ENCODE measurements at places on chromosomes 4 and X.

- no peak overlapping the region for H3K27ac ChIP-seq
- no peaks in the 10 kb centered on the region for H3K36me3 ChIP-seq
- DNase-seq = no peak
- H3K27me3 ChIP-seq = no peaks in the 10 kb centered on the region
Observed at GRCh38 chr4:1369091-1369450, 22.1 kb downstream of the UVSSA start.

DNA sequence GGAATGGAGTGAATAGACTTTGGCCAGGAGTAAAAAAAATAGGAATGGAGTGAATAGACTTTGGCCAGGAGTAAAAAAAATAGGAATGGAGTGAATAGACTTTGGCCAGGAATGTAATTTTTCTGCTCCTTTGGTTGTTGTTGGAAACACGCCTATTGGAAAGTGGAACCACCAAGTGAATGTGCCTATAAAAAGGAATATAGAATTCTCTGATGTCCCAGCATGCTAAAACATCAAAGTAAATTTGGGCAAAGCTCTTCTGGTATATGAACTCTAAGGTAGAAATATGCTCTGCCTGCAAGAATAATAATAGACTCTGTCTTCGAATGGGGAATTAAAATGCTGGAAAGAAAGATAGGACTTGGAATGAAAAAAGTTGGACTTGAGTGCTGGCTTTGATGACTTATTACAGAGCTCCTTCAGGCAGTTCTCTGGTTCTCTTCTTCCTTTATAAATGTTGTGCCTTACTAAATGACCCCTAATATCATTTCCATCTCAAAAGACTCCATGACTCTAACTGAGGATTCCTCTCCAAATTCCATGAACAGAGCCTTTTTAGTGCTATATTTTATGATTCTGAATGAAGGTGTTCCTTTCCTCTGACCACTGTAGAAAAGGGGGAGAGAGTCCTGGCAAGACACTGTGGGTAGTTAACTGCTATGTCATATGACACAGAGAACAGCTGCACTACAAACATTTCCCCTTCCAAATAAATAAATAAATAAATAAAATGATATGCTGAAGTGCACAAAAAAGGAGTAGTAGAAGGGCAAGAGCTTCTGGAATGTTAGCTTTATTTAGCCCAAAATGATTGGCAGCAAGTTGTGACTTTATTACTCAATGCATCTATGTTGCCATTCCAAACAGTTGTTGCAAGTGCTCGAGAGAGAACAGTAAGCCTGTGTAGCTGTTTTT, 13.5 kb upstream of the GBA3 start:
- no peak for DNase-seq
- no peaks in the 10 kb centered on the region for H3K4me1 ChIP-seq
- H3K27ac ChIP-seq = no peak overlapping the region
- H3K4me3 ChIP-seq = no peak overlapping the region

DNA sequence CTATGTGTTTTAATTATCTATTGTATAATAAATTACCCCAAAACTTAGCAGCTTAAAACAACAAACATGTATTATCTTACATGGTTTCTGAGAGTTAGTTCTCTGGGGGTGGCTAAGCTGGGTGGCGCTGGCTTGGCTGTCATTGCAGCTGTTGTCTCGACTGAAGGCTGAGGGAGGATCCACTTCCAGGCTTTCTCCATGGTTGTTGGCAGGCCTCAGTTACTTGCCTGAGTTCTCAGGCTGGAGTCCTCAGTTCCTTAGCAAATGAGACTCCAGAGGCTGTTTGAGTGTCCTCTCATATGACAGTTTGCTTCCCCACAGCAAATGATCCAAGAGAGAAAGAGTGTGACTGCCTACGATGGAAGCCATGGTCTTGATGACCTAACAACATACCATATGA, 23.5 kb upstream of the GALNT7 start:
- no peak overlapping the region for H3K27ac ChIP-seq
- no peaks in the 10 kb centered on the region for H3K36me3 ChIP-seq
- H3K4me1 ChIP-seq = peaks cover 4% of the 10 kb centered on the region
- H3K4me3 ChIP-seq = no peak overlapping the region

- H3K27ac ChIP-seq = no peak overlapping the region
- H3K27me3 ChIP-seq = no peaks in the 10 kb centered on the region
- H3K36me3 ChIP-seq = no peaks in the 10 kb centered on the region
- H3K4me1 ChIP-seq = no peaks in the 10 kb centered on the region
Observed at GRCh38 chrX:154334496-154334895, 38.9 kb downstream of the TKTL1 start.
